ENCODE measurements at places on chromosomes 11 and 22.

- no peak for DNase-seq
Measured at GRCh38 chr11:65113361-65113756, 1.7 kb downstream of the TM7SF2 start.

- no peak for DNase-seq
Measured at GRCh38 chr11:79097246-79097875, 343.5 kb downstream of the TENM4 start.

DNA sequence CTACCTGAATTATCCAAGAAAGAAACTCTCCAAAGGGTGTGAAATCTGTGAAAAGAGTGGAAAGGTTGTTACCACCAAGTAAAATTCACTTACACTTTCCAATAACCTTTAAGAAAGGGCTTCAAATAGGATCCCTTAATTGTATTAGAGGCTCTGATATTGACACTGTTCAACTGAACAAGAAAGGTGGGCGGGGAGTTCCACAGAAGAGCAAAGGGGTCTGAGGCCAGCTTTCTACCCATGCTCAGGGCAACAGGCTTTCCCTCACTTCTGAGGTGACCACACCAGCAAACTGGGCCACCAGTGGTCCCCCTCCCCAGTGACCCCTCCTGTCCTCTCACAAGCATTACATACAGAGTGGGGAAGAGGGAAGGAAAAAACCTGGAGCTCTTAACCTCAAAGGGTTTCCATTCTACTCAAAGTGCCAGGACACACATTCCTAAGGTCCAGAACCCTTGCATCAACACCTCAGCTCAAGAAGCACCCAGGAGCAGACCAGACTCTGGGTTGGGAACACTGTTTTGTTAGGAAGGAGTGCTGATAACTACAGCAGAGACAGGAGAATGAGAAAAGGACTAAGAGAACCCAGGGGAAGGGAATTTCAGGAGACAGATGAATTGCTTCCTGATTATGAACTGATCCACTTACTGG, 71.6 kb upstream of the AKIP1 start:
- no peak for DNase-seq

GRCh38 chr11:77106321-77106720, 3.7 kb downstream of the OMP start:
- no peak for DNase-seq

DNA sequence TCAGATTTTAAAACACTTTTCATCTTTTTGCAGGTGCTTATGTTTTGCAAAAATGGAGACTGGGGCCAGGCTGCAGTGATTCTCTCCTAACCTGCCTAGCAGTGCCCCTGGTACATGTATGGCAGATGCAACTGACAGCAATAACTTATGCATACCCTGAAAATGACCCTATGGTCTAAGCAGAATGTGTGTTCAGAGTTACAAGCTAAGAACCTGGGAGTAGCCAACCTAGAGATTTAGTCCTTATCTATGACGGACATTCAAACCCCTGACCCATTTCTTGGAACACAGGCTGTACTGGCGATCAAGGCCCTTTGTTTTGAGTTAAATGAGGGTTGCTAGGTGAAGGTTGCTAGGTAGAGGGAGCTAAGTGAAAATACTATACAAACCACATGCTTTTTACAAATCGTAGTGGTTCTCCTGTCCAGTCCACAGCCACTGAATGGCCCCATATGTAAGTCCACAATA, 184.9 kb upstream of the SESN3 start:
- DNase-seq, result no peak

DNA sequence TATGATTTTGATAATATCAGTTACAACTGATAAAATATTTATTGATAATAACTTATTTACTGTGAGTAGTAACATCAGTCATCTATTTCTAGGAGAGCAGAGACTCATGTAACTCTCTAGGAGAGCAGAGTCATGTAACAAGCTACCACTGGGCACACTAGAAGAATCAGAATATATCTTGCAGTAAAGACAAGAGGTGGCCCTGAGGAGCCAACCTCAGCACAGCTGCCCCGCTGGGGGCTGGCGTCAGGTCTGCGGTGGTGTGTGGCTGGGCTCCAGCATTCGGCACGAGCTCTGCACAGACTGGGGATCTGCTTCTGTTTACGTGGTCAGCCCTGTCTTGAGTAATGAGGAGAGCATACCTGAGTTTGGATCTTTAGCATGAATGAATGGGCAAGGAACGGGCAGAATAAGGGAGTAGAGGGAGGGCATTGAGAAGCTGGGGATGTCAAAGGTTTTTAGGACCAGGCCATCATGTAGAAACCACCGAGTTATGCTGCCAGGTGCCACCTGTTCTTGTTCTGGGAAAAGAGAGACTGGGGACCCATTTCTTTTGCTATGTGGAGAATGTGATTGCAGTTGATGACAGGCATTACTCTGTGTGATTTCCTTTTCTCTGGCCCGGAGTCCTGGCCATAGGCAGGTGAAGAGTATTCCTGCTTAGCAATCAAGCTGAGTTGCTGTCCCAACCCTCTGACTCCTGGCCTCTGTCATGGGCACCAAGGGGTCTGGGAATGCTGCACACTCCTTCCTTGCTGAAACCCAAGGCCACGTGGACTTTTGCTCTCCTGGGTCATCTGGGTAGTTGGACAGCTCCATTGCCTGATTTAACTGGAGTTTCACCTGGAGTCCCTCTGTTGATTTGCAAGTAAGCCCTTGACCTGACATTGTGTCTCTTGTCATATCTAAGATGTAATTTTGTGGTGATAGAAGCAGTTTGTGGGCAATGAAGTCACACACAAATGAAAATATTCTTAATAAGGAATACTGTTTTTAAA, 50.9 kb upstream of the HEPHL1 start:
- no peak for DNase-seq

DNA sequence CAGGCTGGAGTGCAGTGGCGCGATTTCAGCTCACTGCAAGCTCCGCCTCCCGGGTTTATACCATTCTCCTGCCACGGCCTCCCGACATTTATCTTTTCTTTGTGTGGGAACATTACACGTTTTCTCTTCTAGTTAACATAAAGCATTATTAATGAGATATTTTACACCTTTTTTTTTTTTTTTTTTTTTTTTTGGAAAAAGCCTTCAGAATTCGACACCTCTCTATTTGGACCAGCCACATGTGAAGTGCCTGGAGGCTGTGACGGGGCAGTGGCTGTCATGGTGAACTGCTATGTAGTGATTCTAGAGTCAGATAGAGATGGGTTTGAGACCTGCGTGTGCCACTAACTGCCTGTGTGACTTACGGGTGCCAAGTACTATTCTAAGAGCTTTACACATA, 64.3 kb downstream of the SMIM38 start:
- DNase-seq, result no peak

DNA sequence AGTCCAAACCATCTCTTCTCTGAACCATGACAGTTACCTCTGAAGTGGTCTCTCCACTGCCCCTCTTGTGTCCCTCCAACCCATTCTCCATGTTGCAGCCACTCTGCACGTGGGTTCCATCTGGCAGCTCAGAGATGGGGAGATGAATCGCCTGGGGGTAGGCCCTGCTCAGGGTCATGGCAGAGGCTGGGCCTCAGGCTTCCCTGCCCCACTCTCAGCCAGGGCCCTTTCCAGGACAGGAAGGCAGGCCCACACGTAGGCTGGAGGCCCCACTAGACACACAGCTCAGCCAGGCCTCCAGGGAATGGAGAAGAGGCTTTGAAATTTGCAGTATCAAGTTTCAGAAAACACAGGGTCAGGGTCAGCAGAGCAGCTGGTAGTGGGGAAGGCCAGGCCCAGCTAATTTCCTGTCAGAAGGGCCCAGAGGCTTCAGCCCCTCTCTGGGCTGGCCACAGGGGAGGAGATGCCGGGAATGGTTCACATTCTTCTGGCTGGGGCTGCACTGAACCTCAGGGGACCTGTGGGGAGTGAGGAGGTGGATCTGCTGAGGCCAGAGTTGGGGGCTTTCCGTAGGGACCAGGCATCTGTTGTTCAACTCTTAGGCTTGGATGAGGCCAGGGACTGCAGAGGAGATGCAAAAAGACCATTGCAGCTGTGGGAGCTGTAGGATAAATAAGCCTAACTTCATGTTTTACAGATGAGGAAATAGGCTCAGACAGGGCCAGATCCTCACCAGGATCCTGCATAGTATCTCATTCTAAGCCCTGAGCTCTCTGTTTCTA, 101.6 kb downstream of the SWAP70 start:
- DNase-seq, result peak; percentile 59

DNA sequence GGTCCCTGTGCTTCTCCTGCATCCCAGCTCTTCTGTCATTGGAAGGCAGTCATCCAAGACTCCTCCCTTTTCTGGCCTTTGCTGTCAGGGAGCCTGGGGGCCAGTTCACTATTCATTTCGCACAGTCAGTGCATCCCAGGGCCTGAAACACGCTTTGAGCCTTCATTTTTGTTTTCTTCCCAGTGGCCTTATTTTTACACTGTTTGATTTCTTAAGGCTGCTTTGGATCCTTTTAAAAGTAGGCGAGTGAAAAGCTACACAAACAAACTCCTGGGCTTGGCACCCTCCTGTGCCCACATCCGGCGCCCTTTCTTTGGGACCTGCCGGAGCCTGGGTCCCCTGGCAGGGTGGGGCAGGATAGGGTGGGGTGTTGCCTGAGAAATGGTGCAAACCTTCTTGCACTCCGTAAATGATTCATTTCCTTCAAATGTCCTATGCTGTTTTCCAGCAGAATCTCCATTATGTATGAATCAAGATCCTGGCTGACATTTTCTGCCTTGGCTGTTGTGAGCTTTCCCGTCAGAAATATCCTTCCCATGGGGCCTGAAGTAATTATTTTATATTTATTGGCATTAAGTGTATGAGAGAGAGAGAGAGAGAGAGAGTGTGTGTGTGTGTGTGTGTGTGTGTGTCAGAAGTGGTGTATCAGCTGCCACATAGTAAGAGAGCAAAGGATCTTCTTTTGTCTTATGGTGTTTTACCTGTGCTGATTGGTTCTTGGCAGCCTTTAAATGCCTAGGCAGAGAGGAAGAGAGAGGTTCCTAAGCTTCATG, 45.6 kb downstream of the BCR start:
- no peak for DNase-seq

- no peak for DNase-seq
Measured at GRCh38 chr11:33980897-33981296, 70.6 kb upstream of the CAPRIN1 start.

DNA sequence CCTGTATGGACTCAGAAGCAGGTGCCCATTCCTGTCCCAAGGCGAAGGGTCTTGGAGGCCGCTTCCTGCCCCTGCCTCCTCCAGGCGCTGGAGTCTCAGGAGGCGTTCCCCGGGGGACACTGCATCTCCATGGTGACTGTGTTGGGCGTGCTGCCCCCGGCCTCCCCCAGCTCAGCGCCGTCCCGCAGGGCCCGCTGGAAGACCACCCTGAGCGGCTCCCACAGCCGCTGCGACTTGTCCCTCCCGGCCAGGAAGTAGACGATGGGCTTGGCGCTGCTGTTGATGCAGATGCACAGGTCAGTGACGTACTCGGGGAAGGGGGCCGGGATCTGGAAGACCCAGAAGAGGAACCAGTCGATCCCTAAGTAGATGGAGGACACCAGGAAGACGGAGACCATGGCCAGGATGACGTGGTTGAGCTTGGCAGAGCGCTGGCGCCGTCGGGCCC, 7.8 kb downstream of the MRGPRF start:
- no peak for DNase-seq

DNA sequence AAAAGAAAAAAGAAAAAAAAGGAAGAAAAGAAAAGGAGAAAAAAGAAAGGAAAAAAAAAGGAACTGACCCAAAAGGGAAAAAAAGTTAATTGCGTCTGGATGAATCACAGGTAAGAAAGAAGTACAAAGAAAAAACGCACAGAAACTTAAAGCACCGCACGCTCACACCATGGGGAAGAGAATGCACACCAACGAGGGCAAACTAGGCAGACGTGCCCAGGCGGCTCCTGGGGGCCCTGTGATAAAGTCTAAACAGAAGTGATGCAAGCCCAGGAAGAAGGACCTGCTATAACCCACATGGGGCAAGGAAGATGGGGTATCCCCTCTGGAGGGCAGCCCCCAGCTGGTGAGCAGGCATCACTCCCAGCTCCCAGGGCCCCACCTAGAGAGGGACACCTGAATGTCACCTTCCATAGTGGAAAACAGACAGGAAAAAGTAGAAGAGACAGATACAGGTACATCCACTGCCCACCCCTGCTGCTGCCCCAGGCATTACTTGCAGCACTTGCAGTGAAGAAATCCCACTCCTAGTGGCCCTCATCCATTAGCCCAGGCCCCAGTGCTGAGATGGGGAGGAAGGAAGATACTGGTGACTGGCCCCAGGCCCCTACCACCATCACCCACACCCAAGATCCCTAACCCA, 28.9 kb downstream of the NAP1L4 start:
- DNase-seq, result no peak

DNA sequence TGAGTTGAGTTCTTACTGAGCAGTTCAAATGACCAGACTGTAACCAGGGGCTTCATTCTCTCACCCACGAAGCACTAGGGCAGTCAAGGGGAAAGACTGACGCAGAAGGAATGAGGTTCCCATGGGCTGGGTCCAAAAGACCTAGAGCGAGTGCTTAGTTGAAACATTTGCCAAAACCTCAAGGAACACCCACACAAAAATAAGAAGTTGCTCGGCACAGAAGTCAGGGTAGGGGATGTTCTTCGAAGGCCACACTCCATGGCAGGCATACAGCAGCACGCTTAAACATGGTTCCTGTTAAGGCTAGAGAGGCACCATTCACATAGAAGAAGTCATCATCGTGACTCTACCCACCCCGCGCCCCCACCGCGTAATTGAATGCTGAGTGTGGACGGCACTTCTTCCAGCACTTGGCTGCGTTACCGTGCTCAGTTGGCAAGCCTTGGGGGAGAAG, 52.9 kb downstream of the TIMP3 start:
- DNase-seq, result no peak

Measured in left renal pelvis (tissue), 4 donors.